Activated CD4-positive, CD25-positive, alpha-beta regulatory T cell treated with anti-CD3 and anti-CD28 coated beads, Interleukin-2, amount 50 U/mL, for 72 hours (primary cell): ENCODE measurements at places on chromosomes 5 and 9.

DNA sequence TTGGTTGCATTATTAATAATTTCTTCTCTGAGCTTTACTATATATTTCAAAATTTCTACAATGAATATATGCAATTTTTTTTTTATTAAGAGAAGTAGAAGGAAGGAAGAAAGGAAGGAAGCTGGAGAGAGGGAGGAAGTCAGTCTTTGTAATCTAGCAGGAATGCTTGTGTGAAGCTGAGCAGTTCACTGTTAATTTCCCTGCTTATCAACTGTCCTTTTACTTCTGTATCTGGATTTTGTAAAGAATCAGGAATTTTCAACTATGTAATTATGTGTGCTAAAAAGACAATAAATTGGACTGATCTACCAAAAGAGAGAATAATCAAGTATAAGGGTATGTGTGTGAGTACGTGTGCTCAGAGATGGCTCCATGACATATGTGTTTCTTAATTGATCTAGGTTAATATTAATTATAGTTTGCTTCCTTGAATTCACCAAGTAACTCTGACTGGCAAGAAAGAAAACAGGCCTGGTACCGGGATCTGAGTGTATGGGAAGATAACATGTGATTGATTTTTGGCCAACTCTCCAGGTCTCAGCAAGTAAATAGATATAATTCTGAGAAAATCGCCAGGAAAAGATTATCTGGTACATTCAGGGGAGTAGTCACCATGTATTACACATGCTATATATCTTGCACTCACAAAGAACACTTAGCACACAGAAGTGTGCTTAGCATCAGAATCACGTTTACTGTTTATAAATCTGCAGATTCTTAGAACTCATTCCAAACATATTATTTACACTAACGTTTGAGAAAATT is 1758.8 kb upstream of the WWC1 start:
- no peak for DNase-seq

- no peak for DNase-seq
These were observed 56.1 kb upstream of the NRARP start for GRCh38 chr9:137358126-137358525.

DNA sequence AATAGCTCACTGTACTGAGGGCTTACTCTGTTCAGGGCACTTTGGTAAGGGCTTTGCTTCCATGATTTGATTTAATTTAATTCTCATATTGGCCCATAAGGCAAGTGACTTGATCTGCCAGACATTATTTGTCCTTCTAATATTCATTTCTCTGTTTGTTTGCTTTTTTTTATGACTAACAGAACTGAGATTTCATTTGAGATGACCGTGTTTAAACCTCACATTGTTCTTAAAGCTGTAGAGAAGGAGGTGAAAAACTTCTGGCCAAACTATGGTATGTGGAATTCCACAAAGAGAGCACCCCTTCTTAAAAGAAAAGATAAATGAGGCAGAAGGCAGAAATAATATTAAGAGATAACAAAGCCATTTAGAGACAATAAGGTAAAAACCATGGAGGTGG is 775.6 kb upstream of the ACO1 start:
- no peak for DNase-seq

DNA sequence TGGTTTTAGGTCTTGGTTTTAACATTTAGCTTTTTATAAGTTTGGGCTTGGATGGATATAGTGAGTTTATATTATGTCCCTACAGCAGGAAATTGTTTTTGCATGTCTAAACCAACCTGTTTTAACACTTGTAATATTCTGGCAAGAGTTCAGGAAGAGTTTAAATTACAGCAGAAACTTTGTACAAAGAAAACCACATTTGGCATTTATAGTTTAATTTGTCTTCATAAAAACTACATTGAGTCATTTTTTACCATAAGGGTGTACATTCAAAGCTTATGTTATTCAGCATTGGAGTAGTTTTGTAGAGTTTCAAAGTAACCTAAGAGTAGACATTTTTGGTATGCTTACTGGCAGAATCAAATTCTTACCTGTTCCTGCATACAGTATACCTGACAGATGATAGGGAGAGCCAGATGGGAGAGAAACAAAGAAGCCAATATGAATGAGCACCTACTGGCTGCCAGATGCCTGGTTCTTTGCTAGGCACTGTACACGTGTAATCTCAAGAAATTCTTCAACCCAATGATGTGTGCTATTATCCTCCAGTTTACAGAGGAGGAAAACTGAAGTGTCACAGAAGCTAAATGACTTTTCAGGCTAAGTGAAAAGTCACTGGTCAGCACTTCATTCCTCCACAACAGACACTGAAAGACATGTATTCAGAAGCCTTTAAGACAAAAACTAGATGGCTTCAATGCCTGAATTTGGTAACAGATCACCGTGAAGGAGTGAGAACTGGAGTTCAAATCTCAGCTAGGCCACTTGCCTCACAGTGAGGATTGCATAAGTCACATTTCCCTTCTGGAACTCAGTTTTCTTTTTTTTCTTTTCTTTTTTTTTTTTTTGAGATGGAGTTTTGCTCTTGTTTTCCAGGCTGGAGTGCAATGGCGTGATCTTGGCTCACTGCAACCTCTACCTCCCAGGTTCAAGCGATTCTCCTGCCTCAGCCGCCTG is 25.9 kb upstream of the ECM2 start:
- no peak for DNase-seq

- no peak for DNase-seq
These were observed 40.3 kb downstream of the GLDC start for GRCh38 chr9:6605202-6605601.

GRCh38 chr9:74447451-74448193 is 49.5 kb upstream of the RORB start:
- DNase-seq = no peak

GRCh38 chr5:153938191-153938842 is 100.4 kb downstream of the FAM114A2 start:
- no peak for DNase-seq

DNA sequence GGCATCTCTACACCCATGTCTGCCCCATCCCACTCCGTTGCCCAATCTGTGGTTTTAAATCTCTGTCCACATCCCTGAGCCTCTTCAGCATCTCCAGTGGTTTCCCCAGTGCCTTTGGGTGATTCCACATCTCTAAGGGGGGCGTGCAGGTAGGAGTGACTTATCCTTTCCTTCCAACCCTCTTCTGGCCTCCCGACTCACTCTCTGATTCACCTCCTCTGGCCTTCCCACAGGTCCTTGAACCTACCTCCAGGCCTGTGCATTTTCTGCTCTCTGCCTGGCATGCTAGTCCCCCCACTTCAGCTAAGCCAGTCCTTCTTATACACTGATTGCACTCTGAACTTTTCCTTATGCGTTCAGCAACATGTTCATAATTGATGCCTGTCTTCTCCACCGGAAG is 99.0 kb downstream of the RALGPS1 start:
- no peak for DNase-seq

DNA sequence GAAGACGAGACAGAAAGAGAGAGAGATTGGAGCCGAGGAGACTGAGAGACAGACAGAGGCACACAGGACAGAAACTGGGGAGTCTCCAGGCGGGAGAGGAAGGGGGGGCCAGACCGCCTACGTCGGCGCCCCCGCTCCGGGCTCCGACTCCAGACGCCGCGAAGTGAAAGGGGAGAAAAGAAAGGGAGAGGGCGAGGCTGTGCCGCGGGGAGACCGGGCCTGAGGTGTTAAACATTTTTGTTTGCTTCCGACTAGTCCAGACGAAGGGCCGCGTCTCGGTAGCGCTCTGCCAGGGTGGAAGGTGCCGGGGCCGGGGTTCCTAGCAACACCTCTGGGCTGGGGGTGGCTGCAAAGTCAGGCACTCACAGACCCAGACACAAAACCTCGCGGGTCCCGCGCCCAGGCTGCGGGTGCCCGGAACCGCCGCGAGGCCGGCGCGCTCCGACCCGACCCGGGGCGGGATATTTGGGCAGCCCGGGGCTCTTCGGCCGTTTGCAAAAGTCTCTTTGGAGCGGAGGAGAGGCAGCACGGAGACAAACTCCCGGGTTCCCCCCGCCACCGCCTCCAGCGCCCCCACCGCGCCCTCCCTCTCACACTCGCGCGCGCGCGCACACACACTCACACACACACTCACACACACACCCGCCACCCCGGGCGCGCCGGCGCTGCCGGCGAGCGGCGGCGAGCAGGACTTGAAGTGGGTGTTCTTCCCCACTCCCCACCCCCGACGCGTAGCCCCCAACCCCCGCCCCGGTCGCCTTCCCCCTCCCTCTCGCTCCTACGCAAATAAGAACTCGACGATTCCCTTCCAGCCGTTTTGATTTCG is 626 bp upstream of the FST start:
- no peak for DNase-seq

DNA sequence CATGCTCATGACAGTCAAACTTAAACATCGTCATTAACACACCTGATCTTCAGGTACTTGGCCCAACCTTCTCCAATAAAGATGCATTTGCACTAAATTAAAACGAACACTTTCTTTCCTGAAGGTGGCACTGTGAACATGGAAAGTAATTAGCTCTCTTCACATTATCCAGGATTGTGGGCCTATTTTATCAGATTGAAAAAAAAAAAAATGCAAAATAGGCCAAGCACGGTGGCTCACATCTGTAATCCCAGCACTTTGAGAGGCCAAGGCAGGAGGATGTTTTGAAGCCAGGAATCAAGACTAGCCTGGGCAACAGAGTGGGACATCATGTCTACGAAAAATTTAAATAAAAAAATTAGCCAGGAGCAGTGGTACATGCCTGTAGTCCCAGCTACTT is 14.4 kb upstream of the CDC20B start:
- no peak for DNase-seq

DNA sequence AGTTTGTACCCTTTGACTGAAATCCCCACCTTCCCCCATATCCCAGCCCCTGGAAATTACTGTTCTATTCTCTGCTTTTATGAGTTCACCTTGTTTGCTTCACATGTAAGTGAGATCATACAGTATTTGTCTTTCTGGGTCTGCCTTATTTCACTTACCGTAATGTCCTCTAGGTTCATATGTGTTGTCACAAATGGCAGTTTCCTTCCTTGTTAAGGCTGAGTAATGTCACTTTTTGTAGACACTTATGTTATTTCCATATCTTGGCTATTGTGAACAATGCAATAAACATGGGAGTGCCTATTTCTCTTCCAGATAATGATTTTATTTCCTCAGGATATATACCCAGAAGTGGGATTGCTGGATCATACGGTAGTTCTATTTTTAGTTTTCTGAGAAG is 272.3 kb downstream of the MRPS30 start:
- DNase-seq = no peak

DNA sequence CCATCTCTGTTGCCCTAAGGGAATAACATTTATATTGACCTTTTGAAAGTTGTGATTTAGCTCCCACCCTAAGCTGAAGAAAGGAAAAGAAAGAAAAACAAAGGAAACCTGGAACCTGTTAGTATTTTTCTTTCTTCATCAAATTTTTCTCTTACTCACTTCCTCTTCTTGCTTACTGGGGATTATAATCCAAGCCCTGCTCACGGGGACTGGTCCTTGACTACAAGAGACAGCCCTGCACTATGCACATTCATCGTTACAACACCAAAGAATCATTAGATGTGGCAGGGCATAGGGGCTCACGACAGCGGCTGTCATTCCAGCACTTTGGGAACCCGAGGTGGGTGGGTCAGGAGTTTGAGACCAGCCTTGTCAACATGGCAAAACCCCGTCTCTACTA is 37.8 kb upstream of the LPAR1 start:
- DNase-seq = no peak

GRCh38 chr9:69891696-69892095 is 71.1 kb downstream of the CFAP95 start:
- no peak for DNase-seq

DNA sequence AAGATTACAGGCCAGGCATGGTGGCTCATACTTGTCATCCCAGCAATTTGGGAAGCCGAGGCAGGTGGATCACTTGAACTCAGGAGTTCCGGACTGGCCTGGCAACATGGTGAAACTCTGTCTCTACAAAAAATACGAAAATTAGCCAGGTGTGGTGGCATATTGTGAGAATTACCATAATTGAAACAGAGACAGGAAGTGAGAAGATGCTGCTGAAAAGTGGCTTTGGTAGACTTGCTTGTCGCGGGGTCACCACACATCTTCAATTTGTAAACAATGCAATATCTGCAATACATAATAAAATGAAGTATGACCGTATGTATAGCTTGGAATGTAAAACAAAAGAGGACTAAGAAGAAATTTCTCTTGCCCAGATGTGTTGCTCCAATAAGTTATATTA is 490.5 kb downstream of the GABRG2 start:
- no peak for DNase-seq

DNA sequence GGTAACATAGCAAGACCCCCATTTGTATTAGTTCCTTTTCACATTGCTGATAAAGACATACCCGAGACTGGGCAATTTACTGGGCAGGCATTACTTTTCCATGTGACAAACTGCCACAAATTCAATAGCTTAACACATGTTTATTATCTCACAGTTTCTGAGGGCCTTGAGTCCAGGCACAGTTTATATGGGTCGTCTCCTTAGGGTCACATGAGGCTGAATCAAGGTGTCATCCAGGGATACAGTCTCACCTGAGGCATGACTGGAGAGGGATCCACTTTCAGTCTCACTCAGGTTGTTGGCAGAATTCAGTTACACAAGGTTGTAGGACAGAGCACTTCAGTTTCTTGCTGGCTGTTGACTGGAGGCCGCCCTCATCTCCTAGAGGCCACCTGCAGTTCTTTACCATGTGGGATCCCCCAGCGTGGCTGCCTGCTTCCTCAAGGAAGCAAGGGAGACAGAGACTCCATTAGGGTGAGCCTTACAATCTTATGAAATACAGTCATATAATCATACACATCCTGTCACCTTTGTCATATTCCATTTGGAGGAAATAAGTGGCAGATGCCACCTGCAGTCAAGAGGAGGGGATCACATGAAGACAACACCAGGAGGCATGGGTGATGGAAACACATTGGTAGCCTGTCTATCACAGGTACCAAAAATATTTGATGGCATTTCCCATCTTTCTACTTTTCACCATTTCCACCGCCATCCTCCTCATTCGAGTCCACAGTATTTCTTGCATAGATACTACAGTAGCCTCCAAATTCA is 15.1 kb upstream of the ERAP1 start:
- no peak for DNase-seq
